ENCODE measurements at places on chromosomes 16 and 17.

- DNase-seq = peak; percentile 4
These were observed 414.4 kb upstream of the HSBP1 start for GRCh38 chr16:83393196-83393981.

- no peak for DNase-seq
These were observed 15.0 kb downstream of the HLF start for GRCh38 chr17:55279788-55280187.

DNA sequence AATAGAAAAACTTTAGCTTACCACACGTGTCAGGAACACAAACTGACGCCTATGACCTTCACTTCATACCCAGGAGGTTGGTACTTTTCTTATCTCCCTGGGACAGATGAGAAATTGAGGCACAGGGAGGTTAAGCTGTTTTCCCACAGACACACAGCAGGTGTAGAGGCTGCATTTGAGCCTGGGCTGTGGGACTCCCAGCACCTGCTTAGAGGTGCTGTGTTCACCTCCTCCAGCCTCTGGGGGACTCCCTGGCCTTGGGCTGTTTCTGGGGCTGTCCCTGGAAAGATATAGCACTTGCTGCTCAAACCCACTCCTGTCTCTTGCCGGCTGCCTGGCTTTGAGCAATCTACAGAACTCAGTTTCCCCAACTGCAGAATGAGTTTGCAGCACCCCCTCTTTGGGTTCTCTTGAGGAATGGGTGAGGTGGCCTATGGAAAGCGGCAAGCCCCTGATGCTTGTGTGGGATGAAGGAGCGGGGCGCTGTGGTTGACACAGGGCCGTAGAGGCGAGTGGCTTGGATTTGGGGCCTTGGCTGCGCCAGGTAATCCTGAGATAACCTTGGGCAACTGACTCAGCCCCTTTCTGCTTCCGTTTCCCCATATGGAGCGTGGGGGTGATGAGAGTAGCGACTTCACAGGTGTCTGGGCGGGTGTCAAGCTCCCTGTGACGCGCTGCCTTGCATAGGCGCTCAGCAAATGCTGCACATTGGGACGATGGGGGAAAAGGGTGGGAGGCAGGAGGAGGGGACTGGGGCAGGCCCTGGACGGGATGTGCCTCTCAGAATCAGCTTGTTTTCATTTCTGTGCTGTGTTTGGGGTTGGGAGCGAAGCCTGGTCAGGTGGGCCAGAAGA is 104.5 kb upstream of the CIBAR2 start:
- no peak for DNase-seq

DNA sequence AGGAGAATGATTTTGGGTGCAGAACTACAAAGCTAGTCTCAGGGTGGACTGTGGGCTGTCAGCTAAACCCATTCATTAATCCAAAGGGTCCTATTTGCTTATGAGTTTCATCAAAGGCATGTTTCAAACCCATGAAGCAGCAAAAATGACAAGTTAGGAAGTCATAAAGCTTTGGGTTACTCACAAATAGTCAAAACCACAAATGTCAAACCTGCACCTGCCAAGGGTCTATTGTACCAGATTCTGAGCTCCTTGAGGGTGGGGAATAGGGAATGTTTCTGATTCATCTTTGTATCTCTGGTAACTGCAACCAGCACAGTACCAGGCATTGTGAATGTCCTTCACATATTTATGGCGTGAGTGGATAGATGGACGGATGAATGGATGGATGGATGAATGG is 317.7 kb downstream of the MAF start:
- no peak for DNase-seq

DNA sequence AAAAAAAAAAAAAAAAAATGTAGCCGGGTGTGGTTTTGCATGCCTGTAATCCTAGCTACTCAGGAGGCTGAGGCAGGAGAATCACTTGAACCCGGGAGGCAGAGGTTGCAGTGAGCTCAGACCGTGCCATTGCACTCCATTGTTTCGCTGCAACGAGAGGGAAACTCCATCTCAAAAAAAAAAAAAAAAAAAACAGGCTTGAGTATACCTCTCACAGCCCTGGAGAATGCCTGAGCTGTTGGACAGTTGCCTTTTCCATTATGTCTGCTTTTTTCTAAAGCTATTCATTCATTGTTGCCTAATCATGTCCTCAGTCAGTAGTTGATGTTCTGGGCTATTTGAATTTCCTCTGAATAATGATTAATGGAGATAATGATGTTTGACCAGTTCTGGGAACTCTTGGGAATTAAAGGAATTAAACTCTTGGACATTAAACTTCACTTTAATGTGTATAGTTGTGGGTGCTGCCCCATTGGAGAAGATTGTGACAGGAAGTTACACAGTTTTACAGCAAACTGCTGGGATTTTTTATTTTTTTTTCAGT is 11.8 kb downstream of the HMOX2 start:
- no peak for DNase-seq

DNA sequence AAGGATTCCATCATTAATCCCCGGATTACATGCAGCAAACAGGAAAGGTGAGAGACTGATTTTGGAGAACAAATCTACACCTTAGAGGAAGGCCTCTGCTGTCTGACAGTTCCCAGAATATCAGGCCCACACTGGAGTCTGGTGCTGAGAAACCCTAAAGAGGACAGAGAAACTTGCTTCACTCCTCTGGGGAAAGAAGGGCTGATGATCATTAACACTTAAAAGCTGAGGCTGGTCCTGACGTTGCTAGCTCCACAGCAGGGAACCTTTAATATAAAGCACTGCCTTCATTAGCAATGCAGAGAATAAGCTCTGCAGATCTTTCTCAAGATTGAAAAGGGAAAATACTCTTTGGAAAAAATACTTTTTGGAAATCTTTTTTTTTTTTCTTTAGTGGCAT is 1472.4 kb upstream of the GOT2 start:
- DNase-seq = no peak

GRCh38 chr16:76766538-76766937 is 424.5 kb upstream of the MON1B start:
- no peak for DNase-seq

- DNase-seq = peak; percentile 80
These were observed at the start of gene COPZ2 for GRCh38 chr17:48037036-48037837. TSS of gene COPZ2 (minus strand) at chr17:48037797. CDS start at chr17:48037777, 20 bp downstream.
